IPS-NIHi11 (cell line): ENCODE measurements at places on chromosomes 12 and 14.

- DNase-seq, result peak; percentile 70
Measured at GRCh38 chr12:13114251-13115052, 11.0 kb upstream of the GSG1 start.

DNA sequence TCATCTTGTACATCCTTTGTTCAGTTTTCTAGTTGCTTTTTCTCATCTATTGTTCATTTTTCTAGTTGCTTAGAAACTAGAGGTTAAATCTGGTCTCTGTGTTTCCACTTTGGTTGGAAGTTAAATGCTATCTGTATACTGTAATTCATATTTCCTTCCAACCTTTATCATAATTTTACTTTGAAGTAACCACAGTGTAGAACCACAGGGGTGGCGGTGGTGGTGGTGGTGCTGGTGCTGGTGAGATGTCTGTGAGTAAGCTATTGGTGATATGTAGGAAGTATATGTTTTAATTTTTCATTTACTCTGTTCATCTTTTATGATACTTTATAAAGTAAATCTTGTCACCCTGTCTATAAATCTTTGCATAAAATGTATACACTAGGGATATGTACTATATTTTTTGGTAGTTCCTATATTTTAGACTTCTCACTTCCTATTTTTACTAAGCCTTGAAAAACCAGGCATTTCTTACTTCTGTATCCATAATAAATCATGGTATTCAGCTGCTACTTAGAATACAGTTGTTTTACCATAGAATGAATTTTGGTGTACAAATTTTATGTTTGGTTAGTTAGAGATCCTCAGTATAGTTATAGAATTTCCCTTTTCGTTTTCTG is 31.9 kb downstream of the CCDC91 start:
- no peak for DNase-seq

DNA sequence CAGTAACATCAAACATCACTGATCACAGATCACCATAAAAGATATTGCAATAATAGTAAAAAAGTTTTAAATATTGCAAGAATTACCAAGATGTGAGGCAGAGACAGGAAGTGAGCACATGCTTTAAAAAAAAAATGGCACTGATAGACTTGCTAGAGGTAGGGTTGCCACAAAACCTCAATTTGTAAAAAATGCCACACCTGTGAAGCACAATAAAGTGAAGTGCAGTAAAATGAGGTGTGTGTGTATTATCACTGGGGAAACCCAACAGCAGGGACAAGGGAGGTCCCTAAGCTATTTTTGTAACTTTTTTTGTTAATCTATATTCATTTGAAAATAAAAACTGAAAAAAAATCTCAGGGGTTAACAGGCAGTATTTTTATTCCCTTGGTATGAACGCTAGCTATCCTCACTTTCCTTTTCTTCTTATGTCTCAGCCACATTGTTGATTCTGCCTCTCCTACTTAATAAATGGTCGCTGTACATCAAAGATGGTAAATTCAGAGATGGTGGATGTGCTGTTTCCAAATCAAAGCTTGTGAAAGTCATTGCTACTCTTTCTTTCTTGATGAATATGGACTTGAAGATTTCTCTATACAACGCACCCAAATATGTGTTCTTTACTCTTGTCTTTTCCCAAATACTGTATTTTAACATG is 14.0 kb upstream of the KLRD1 start:
- no peak for DNase-seq

- DNase-seq, result peak; percentile 70
Measured at GRCh38 chr12:72271451-72272090, 599 bp upstream of the TRHDE start.

DNA sequence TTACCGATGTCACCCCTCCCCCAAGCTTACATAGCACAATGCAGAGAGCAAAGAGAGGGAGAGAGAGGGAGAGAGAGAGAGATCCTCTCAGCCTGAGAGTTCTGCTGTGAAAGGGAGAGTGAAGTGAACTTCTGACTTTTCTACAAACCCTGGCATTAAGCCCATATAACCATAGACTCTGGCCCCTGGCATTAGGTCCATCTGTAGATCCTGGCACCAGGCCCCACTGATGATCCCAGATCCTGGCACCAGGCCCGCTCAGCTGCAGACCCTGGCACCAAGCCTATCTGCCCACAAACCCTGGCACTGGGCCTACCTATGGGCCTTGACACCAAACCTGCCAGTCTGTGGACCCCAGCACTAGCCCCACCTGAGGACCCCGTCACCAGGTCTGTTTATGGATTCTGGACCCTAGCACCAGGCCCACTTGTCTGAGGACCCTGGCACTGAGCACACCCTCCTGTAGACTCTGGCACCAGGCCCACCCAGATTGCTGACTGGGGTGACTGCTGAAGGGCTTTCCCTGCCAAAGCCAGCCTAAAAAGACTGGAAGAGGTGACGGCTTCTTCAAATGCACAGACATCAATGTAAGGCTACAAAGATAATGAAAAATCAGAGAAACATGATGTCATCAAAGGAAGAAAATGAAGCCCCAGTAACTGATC is 14.5 kb upstream of the KRT83 start:
- DNase-seq, result no peak

DNA sequence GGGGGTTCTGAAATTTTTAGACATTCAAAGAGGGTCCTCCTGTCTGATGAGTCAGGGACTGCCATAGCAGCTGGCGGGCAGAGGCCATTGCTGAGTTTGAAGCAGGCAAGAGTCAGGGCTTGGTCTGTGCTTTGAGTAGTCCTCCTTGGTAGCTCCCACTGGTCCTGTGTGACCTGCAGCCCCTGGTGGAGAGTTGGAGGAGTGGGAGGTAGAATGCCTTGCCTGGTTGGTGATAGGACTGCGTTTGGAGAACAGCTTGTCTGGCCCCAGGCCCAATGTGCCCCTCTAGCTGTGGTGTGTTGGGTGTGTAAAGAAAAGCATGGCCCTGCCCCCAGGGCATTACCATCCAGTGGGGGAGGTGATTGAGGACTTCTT is 116.7 kb downstream of the BEGAIN start:
- DNase-seq, result no peak

DNA sequence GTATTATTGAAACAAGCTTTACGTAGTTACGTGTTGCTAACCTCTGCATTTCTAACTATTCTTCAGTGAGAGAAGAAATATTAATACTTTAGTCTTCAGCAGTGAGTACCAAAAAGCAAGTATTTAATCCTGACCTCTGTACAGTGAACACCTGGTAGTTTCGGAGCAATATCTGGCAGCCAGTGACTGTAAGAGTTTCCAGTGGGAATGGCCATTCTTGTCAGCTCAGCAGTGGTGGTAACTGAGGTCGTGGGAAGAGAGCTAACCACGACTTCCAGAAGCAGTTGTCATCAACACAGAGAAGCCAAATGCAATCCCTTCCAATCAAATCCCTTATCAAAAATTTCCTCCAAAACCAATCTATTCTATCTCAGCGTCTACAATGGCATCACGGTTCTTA is 1500.2 kb upstream of the FLRT2 start:
- no peak for DNase-seq

DNA sequence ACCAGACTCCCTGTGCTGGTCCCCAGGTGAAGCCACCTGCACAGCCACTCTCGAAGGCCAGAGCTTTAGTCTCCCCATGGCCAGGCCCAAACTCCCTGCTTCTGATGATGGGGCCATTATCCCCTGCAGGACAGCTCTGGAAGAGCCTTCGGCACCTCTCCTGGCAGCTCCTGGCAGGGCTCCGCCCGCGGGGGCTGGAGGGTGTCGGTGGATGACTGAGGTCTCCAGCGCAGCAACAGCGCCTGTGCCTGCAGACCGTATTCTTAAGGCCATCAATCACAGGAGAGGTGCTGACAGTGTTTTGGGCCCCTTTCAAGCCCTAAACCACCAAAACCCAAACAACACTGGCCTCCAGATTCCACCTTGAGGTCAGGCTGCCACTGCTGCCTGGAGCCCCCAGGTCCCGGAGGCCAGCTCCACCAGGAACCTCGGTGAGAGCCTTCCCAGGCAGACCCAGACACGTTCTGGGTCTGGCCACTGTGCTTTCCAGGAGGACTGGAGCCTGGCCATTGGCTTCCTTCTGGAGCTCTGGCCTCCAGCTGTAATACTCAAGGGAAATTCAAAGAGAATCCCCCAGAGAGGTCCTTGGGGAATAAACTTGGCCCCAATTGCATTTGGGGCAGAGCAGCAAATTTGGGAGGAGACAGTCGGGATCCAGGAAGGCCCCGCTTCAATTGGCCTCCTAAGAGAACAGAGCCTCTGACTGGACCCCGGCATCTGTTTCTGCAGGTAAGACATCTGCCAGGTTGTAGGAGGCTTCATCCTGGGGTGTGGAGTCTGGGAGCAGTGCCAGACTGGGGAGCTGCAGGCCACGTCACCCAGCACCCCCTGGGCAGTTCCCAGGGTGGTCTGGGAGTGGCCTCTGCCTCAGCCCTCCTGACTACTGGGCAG is 210.6 kb upstream of the RTL1 start:
- DNase-seq, result no peak

DNA sequence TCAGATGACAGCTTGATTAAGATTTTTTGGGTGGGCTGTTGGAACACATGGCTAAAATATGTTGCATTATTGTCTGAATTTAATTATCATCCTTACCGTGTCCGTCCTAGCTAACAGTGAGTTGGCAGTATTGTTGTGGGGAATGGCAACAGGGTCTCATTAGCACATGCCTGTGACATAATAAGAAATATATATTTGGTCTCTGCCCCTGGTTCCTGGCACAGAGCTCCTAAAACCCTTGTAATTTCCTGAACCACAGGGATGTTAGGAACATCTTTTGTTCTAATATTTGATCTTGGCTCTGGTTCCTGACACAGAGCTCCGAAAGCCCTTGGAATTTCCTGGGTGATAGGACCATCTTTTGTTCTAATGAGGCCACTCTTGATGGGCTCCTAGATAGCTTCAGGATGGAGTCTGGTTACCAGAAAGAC is 76.0 kb downstream of the SYNE2 start:
- DNase-seq, result no peak

DNA sequence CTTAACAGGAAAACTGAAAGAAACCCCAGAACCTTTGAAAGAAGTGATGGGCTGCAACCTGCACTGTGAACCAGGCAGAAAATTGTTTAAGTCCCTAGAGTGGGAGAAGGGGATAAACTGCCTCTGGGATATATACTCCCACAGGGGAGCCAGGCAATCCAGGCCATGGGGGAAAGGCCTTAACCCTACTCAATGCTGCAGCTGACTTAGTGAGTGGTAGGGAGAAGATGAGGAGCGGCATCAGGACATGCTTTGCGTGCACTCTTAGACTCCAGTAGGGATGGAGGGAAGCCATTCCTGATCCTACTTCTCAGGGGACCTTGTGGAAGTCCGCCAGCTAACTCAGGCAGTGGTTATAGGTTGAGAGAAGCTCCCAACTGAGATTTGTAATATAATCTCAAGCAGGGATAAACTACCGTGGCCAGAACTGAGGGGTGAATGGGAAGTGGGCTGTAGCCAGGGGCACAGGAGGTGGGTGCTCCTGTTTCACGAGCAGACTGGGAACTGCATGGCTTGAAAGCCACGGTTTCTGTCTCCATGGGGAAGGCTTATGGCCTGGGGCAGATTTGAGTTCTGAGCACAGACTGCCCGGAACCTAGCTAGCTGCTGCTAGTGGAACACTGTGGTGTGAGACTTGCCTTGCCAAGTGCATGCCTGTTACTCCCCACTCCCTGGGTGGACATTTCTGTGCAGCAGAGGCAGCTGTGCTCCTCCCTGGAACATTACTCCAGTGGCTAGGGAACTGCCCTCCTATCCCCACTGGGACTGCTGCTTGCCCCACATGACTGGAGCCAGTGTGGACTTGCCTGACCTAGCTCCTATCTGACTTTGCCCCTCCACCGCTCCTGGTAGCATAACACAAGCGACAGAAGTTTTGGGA is 119.2 kb upstream of the SCAF11 start:
- DNase-seq, result peak; percentile 0

GRCh38 chr12:27550653-27550975 is 26.6 kb downstream of the PPFIBP1 start:
- DNase-seq, result no peak

DNA sequence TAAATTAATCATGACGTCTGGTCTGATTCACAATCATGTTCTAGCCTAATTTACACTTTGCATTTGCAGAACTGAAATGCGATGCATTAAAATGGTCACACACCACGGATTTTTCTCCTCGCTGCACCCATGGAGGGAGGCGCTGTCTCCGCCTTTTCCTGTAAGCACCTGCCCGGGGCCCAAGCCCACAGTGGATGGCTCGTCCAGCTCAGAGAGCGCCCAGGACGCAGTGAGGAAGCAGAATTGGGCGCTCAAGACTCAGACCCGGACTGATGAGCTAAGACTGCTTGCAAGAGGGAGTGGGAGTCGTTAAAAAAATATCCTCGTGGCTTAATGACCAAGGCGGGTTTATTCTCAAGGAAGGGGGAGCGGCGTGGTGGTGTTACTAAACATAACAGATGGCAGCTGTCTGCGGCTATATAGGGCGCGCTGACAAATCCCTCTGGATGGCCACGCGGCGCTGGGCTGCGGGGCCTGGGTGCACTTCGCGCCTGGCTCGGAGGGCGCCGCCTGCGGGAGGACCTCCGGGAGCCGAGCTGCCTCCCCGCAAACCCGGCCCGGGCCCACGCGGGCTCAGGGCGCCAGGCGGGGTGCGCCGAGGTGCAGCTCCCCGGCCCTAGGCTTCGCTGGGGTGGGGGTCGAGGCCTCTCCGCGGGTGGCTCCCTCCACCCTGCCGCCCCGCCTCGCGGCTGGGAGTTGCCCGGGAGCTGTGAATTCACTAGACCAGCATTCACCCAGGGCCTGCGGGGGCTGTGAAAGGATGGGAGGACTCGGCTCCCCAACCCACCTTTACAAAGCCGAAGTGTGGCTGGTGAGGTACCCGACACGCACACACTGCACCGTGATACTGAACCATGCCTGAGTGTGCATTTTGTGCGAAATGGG is 78.7 kb downstream of the PPM1A start:
- peak; percentile 46 for DNase-seq

DNA sequence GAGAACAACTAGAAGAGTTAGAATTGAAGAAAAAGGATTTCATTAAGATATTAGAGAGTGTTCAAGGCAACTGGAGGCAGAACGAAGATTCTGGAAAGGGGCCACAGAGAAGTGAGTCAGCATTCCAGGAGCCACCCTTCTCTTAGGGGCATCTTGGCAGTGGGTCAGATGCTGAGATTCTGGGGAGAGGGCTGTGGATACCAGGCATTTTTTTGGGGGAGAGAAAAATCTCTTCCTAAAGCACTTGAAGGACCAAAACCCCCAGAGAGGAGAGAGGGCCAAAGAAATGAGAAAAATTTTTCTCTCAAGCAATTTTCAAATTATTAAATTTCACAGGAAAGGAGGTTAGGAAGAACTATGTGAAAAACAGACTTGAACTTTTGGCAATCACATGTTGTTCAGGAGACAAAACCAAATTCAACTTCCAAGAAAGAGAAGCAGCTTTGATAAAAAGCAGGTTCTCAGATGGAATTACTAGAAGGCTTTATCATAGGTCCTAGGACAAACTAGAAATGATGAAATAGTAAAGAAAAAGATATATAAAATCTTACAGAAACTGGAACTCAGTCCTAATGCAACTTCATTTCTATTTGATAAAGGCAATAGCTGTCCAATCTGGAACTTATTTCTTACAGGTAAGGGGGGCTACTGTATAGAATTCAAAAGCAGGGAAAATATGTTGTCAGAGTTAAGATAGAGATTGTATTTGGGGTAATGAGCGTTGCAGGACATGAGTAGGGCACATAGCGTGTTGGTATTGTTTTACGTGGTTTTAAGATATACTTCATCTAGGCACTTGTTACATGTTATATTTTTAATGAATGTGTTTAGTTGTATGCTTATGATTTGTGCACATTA is 1.1 kb upstream of the CLEC2D start:
- no peak for DNase-seq

- no peak for DNase-seq
Measured at GRCh38 chr12:22802883-22803630, 178.1 kb downstream of the ETNK1 start.
